Body of pancreas (tissue), 4 donors: ENCODE measurements at places on chromosomes 6 and 20. TPM values are rescaled to one million over a fixed set of nuclear protein-coding genes. Genes with fewer than 3 reads are reported as not detected.

DNA sequence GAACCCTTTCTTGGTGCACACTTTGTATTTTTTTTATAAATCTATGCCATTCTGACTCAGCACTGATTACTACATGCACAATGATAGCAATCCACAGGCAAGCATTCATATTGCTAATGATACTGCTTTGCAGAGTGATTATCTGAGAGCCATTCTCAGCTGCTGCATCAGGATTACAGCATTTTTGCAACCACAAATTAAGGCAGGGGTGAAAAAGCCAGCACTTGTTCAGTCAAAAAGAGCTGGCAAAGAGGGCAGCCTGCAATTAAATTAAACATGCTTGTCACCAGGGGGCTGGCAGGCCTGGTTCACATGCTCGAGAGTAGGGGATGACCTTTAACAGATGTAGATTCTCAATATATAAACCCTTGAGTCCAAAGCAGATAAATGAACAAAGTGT is 40.7 kb upstream of the SLC17A4 start:
- no peak for DNase-seq

RNF5 gene
- 34.0 TPM for total RNA-seq

GRCh38 chr6:155412335-155412734 is 43.3 kb downstream of the NOX3 start:
- DNase-seq = no peak

GRCh38 chr6:107079429-107079828 is 35.9 kb downstream of the BEND3 start:
- DNase-seq = no peak

DNA sequence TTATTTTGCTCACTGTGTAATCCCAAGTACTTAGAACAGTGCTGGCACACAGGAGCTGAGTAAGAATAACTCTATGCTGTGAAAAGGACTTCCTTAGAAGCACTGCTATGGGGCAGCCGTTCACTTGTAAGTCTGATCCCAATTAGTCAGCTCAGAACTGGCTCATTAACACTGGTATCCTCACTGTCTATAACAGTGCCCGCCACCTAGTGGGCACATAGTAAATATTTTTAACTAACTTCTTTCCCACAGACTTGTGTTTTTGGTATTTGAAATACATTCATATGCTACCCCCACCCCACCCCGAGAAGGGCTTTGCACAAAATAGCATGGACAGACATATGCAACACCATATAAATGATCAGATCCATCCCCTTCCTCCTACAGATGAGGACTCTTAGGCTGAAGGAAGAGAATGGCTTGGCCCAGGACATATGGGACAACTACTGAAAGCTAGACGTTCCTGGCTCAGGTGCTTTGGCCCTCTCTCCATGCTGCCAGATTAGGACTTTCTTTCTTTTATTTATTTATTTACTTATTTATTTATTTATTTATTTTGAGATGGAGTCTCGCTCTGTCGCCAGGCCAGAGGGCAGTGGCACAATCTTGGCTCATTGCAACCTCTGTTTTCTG is 47.1 kb downstream of the DST start:
- peak; percentile 30 for DNase-seq

HTR1B gene
- total RNA-seq = 0.52 TPM

TTLL9 gene
- total RNA-seq = 0.99 TPM

- no peak for DNase-seq
Observed at GRCh38 chr6:44059359-44060346, 67.6 kb downstream of the MRPL14 start.

DNA sequence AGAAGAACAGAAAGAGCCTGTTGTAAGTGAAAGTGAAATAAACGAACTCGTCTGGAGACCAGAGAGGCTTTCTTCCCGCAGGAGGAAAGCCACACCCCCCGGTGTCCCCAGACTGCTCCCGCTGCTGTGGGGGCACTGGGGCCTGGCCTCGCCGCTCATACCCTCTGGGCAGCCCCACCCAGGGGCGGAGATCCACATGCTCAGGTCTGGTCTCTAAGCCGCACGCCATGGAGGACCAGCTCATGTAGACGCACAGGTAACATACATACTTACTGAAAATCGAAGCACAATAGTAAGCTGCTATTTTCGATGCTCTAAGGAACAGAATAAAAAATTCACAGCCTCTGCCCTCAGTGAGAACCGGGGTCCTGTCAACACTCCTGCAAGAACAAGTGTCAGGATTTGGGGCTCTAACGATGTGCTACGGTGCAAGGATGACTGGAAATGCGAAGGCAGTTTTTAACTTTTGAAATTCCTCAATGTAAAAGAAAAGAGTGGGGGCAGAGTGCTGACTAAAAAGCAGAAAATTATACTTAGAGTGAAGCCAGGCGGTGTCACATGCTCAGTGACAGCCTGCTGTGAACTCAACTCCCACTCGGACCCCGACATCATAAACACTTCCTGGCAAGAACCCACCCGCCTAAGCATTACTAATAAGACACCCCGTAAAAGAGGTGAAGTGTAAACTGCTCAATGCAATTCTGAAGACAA is 110.5 kb downstream of the IRF4 start:
- no peak for DNase-seq

DNA sequence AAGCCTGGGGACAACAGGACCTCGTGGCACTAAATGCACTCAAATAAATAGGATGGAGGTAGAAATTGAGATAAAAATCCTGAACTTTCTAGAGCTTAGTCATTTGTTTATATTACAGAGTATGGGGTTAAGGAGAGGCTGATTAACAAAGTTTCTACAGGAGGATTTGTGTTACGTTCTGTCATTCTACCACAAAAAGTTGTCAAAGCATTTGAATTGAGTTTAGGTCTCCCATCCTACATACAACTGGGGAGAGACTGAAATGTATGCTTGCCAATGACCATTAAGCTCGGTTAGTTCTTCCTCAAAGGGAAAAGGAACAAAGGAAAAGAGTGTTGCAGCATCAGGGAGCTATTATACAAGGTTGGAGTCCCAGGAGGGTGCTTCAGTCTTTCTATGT is 597.9 kb downstream of the COL12A1 start:
- DNase-seq = no peak

DCDC2 gene
- 20.8 TPM for total RNA-seq

- no peak for DNase-seq
Observed at GRCh38 chr20:46638134-46638897, 12.9 kb downstream of the SLC13A3 start.

- DNase-seq = no peak
Observed at GRCh38 chr6:7720346-7720745, 5.6 kb upstream of the BMP6 start.

- no peak for DNase-seq
Observed at GRCh38 chr20:58241766-58242465, 13.5 kb upstream of the ANKRD60 start.

NCOA6 gene
- total RNA-seq = 54.1 TPM

DNA sequence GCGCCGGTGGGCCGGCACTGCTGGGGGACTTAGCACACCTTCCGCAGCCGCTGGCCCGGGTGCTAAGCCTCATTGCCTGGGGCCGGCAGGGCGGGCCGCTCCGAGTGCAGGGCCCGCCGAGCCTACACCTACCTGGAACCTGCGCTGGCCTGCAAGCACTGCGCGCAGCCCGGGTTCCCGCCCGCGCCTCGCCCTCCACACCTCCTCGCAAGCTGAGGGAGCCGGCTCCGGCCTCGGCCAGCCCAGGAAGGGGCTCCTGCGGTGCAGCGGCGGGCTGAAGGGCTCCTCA is 10.7 kb upstream of the MPC1 start:
- no peak for DNase-seq

MATN4 gene
- 5.3 TPM for total RNA-seq

DNA sequence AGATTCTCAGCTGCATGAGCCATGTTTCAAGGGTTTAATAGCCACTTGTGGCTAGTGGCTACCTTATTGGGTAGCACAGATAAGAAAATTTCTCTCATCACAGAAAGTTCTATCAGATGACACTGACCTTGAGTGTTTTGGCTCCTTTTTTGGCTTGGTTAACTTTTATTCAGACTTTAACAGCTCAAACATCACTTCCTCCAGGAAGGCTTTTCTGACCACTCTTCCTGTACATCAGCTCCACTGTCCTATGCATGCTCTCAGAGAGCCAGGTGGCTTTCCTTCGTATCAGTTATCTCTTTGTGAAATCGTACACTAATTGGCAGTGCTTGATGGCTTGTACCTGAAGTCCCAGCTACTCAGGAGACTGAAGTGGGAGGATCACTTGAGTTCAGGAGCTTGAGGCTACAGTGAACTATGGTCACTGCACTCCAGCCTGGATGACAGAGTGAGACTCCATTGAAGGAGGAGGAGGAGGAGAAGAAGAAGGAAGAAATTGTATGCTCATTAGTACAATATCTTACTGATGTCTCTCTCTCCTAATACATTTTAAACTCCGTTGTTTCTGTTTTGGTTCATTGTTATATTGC is 10.7 kb downstream of the MAFB start:
- no peak for DNase-seq

CFAP206 gene
- total RNA-seq = not detected

- DNase-seq = no peak
Observed at GRCh38 chr6:148487461-148487860, 144.8 kb downstream of the SASH1 start.

ARHGAP18 gene
- 30.6 TPM for total RNA-seq

- no peak for DNase-seq
Observed at GRCh38 chr6:10626154-10626741, 68.2 kb downstream of the C6orf52 start.

GRCh38 chr6:3654898-3655297 is 96.6 kb downstream of the PXDC1 start:
- DNase-seq = no peak

GRCh38 chr6:10098756-10099528 is 315.9 kb downstream of the TFAP2A start:
- DNase-seq = peak; percentile 68

RAB44 gene
- not detected for total RNA-seq

- no peak for DNase-seq
Observed at GRCh38 chr20:7195704-7196103, 428.2 kb downstream of the BMP2 start.

HLA-C gene
- 364 TPM for total RNA-seq

- DNase-seq = no peak
Observed at GRCh38 chr6:53861518-53861917, 66.7 kb downstream of the LRRC1 start.

- DNase-seq = no peak
Observed at GRCh38 chr6:163260111-163260895, 154.2 kb upstream of the QKI start.

- DNase-seq = no peak
Observed at GRCh38 chr6:109304284-109305015, 77.8 kb downstream of the CD164 start.

DNA sequence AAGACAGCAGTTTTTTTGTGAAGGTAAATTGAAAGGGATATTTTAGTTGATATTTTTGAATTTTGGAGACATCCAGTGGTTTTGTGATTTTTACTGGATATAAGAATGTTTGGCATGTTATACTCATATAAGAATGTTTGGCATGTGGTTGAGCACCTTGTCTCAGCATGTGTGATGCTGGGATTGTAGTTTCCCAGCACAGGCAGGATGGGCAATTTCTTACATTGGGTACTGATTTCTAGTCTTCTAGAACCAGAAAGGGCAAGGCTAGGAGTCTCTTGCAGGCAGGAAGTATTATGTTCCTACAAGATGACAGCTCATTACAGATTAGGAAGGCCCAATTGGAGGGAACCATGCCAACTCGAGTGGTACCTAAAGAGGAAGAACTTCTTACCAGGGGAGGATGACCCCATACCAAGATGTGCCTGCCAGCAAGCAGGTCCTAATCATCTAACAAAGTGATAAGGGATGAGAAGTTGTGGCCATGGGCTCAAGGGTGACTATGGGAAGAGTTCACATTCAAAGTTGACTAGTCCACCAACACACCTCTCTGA is 377.8 kb downstream of the UTRN start:
- no peak for DNase-seq

GRCh38 chr20:23039885-23040508 is 4.9 kb downstream of the SSTR4 start:
- no peak for DNase-seq

DNA sequence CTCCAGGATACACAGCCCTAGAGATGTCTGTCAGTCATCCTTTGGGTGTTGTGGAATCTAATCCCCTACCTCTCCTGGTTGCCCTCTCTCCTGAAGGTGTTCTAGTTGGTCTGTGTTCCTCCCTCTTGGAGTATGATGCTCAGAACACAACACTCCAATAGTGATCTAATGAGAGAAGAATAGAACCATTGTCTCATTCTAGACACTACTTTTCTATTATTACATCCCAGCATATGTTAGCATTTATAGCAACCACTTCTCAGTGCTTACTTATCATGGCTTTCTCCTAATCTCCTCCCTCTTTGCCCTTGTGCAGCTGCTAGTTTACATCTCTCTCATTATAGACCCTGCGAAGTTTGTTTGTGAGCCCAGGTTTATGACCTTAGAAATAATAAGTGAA is 109.0 kb downstream of the UNC5CL start:
- DNase-seq = no peak

DNA sequence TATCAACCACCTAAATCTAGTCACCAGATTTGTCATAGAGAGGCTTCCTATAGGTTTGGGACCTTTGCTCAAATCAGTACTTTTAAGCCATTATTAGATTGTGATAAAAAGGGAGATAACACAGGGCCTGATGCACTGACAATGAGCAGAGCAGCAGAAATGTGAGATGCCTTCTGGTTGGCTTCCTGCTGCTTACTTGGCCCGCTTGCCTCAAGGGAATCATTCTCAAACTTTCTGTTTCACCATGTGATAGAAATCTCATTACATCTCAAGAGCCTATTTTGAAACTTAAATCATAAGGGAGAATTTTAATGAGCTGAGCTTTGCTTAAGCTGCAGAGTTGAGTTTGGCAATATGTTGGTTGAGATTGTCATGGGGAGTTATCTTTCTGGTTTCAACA is 606.0 kb downstream of the DHX35 start:
- DNase-seq = no peak
